Posterior vena cava (tissue), 2 donors: ENCODE measurements at places on chromosomes 2 and 18. TPM values are rescaled to one million over a fixed set of nuclear protein-coding genes. Genes with fewer than 3 reads are reported as not detected.

GRCh38 chr2:222780051-222780450, 80.8 kb upstream of the ACSL3 start:
- no peak for DNase-seq

The NAT8 gene
- total RNA-seq, result not detected

DNA sequence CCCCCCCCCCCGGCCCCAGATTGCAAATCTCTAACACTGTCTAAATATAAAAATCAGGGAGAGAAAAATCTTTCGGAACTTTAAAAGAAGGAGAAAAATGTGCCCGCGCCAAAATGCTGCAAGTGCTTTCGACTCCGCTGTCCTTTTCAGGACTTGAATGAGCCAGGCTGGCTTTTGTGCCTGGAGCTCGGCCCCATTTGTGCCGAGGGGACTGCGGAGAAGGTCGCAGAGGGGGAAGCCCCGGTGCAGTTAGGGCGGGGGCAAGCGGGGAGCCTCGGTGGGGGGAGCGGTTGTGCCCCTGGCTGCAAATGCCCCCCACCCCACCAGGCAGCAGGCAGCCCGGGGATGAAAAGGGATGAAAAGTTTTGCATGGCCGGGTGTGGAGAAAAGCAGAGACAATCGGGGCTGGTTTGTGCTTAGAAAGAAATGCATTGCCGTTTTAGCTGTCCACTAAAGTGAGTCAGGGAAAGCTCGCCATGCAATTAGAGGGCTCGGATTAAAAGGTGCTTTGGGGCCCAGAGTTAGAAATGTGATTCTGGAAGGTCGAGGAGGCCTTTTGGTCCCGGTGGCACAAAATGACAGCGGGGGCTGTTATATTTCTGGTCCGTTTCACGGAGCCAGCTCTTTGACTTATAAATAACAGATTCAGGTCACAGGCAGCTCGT, 1.6 kb downstream of the INHBB start:
- no peak for DNase-seq

- no peak for DNase-seq
Observed at GRCh38 chr2:158391876-158392275, 64.7 kb downstream of the CCDC148 start.

GRCh38 chr2:171217330-171217729, 56.6 kb upstream of the TLK1 start:
- no peak for DNase-seq

GRCh38 chr2:23449413-23449812, 64.4 kb downstream of the KLHL29 start:
- no peak for DNase-seq

DNA sequence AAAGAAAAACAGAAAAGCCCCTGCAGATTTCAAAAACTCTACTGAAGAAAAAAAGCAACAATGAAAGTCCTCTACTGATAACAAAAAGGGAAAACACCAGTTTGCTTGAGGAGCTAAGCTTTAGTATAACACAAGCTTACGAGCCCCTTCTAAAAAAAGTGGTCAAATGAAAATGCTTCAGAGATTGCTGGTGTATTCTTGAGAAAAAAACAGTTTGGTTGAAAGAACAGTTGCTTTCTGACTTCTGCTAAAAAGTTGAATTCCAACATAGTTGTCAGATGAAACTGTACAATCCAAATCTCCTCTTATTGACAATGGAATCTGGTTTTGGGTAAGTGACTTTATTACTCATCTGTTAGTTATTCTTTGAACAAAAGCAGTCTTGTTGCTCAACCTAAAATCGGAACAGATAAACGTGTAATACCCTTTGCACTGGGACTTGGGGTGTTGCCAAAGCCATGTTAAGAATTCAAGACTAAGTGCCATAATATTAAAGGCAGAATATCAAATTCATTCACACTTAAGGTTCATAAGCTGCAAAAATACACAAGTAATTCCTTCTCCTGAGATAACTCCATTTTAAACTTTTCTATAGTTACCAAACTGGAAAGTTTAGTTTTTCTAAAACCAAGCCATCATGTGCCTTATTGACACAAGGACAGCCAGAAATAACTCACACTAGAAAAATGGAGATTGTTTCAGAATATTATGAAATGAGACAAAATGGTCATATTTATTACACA, 45.3 kb upstream of the SPAG16 start:
- DNase-seq, result no peak

The PROKR1 gene
- 0.05 TPM for total RNA-seq

DNA sequence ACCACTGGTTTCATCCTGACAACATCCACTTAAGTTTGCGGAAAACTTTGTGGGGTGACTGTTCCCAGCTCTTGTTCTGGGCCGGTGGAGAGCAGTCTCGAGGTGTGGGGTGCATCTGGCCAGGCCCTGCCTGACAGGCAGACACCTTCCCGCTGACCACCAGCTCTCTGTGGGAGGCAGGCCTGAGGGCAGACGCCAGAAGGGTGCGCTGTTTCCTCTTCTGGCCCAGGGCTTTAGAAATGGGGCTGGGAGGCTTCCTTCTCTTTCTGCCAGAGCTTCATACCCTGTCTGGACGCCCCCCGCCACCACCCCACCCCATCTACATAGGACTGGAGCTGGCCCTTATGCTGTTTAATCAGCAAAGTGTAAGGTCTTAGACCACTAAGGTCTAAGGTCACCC, 263.8 kb downstream of the LOXHD1 start:
- no peak for DNase-seq

The ACTG2 gene
- 2,422 TPM for total RNA-seq

DNA sequence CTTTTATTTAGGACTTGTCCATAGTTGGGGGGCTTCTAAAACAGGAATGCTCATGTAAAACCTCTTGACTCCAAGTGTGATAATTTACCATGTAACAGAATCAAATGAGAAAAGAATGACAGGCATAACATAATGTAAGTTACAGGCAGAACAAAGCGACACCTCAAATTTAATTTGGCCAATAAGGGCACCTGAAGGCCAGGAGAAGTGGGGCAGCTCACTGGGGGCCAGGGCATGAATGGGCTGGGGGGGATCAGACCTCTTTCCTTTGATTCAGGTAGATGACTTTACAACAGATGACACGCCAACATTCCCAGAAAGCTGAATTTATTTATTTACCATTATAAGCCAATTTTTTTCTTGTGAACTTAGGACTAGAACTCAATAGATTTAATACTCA, 14.5 kb downstream of the MOCOS start:
- no peak for DNase-seq

- no peak for DNase-seq
Observed at GRCh38 chr2:150081775-150082481, 405.5 kb downstream of the RND3 start.

DNA sequence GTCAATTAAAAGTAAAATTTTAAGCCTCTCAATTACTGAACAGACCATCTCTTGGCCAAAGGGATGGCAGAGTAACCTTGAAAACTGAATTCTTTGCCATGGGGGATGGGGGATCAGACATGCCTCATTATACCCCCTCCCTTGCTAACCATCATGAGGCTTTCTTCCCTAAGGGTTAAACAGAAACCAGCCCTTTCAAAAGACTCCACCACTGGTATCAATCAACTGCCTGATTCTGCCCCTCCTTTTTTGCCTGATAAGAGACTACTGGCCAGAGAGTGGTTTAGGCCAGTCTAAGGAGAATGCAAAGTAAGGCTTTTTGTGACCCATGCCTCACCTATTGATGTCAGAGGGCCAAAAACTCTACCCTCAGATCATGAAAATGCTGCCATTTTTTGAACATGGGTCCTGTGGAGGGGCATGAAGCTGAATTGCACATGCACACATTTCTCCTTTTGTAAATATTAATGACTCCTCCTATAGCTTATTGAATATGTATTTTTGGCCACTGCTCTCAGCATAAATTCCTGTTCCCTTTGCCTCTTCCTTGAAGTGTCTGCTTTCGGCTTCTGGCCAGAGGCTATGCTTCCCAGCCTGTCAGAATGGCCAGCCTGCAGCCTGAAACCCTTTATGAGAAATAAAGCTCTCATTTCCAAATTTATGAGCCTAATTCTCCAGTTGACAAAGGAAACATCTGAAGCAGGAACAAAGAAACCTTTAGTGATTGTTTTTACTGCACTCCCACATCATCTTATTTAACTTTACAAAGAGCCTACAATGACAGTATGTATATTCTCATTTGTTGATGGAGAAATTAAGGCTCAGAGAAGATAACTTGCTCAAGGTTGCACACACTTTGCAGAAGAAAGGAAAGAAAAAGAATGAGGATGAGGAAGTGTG, 270.7 kb upstream of the CELF4 start:
- no peak for DNase-seq

- no peak for DNase-seq
Observed at GRCh38 chr2:68426848-68427579, 40.1 kb downstream of the FBXO48 start.

- DNase-seq, result no peak
Observed at GRCh38 chr18:59419386-59419785, 60.3 kb upstream of the LMAN1 start.

DNA sequence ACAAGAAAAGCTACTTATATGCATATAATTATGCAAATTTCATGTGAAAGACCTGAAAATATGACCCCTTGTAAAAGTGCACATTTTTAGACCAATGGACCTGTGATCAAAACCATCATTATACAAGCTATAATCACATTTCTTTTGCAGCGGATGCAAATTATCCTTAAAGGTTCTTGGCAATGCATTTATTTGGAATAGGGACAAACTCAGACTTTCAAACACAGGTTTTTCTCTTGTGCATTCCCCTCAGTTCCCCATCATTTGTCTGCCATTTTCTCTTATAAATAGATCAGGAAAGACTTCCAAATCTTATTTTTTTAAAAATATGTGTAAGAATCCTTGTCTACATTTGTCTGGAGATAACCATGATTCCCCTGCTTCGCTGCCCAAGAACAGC, 954.2 kb upstream of the NRXN1 start:
- no peak for DNase-seq

The ATP6V1C2 gene
- 0.33 TPM for total RNA-seq

DNA sequence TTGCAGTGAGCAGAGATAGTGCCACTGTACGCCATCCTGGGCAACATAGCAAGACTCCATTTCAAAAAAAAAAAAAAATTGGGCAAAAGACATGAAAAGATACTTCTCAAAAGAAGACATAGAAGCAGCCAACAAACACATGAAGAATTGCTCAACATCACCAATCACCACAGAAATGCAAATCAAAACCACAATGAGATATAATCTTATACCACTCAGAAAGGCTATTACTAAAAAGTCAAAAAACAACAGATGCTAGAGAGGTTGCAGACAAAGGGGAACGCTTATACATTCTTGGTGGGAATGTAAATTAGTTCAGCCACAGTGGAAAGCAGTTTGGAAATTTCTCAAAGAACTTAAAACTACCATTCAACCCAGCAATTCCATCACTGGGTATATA, 43.1 kb upstream of the CHAC2 start:
- DNase-seq, result no peak

- no peak for DNase-seq
Observed at GRCh38 chr2:68709421-68709911, 25.1 kb upstream of the ARHGAP25 start.

DNA sequence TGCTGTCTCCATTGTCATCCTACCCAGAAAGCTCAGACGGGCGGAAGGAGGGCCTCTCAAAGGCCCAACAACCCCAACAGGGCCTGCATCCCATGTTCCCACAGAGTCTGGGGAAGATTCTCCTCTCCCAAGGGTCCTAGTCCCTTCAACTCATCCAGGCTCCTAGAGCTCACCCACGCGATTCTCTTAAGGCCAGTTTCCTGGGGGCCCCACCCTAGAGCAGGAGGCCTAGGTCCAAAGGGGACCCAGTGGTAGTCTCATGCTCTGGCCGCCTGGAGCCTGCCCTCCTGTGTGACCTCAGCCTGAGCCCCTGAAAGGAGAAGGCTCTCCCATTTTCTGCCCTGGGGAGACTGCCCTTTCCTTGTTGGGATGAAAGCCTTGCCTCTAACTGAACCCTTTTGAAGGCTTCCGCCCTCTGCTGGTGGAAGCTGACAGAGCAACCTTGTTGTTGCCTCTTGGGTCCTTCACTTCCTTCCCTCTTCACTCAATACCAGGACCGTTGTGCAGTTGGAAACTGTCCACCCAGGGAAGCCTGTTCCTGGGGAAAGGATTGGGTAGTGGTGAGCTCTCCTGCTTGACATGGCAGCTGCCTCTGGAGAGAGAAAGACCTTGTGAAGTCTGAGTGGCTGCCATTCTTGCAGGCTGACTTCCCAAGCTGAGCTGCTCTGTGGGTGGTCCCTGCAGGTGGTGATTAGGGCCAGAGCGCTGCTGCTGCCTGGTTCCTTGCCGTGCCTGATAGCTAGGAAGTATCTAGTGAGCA, 86.0 kb upstream of the ALPP start:
- no peak for DNase-seq

The MAB21L4 gene
- total RNA-seq, result not detected

GRCh38 chr2:201363857-201364560, 6.9 kb upstream of the FLACC1 start:
- no peak for DNase-seq

DNA sequence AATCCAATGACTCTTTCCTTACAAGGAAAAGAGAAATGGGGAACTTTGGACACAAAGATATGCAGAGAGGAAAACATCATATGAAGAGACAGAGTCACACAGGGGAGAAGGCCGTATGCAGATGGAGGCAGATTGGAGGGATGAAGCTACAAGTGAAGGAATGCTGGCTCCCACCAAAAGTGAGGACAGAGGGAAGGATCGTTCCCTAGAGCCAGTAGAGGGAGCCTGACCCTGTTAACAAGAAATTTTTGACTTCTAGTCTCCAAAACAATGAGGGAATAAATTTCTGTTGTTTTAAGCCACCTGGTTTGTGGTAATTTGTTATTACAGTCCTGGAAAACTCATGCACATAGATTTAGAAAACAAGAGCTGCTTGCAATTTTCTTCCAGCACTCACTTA, 169.3 kb downstream of the PMAIP1 start:
- DNase-seq, result no peak

DNA sequence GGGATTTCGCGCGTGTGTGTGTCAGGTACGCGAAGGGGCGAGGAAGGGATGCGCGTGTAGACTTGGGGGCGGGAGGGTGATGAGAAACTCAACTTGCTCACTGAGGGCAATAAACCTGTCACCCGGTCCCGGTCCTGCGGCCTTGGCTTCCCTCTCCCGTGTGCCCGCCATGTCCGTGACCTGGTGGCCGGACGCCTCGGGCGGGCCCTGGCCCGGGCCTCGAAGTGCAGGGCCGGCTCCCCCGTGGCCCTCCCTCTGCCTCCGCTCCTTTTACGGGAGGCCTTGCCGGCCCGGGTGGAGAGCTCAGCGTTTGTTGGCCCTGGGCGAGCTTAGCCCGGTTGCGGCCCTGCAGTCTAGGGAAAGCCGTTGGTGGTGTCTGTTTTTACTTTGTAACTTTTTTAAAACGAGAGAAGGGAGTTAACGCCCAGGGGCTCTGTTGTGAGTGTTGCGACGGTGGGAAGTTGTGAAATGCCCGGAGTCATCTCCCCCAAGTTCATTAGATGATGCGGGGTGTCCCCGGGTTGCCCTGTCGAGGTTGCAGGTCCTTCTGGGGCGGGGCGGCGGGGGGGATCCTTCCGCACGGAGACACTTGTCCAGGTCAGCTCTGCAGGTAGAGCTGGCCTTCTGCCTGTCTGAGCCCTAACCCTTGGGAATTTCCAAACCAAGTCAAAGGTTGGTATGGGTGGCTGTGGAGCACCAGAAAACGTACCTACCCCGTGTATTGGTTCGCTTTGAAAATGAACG, 883 bp downstream of the SMCHD1 start:
- DNase-seq, result peak; percentile 88

The ZNF804A gene
- 0.76 TPM for total RNA-seq
